ENCODE measurements at places on chromosomes 4 and X.

- no peaks in the 10 kb centered on the region for H3K36me3 ChIP-seq
- no peaks in the 10 kb centered on the region for H3K27me3 ChIP-seq
- H3K4me3 ChIP-seq = no peak overlapping the region
- no peaks in the 10 kb centered on the region for H3K4me1 ChIP-seq
- DNase-seq = no peak
- no peak overlapping the region for H3K27ac ChIP-seq
These were observed 21.3 kb downstream of the MAPK10 start for GRCh38 chr4:86338521-86338920.

- H3K27ac ChIP-seq = no peak overlapping the region
- no peak for DNase-seq
- H3K27me3 ChIP-seq = no peaks in the 10 kb centered on the region
These were observed 80.3 kb upstream of the LSM6 start for GRCh38 chr4:146095091-146095690.

GRCh38 chr4:62161446-62161845, 961.3 kb downstream of the ADGRL3 start:
- DNase-seq = no peak
- no peaks in the 10 kb centered on the region for H3K4me1 ChIP-seq
- no peak overlapping the region for H3K4me3 ChIP-seq
- no peaks in the 10 kb centered on the region for H3K36me3 ChIP-seq
- H3K27ac ChIP-seq = no peak overlapping the region
- no peaks in the 10 kb centered on the region for H3K27me3 ChIP-seq

DNA sequence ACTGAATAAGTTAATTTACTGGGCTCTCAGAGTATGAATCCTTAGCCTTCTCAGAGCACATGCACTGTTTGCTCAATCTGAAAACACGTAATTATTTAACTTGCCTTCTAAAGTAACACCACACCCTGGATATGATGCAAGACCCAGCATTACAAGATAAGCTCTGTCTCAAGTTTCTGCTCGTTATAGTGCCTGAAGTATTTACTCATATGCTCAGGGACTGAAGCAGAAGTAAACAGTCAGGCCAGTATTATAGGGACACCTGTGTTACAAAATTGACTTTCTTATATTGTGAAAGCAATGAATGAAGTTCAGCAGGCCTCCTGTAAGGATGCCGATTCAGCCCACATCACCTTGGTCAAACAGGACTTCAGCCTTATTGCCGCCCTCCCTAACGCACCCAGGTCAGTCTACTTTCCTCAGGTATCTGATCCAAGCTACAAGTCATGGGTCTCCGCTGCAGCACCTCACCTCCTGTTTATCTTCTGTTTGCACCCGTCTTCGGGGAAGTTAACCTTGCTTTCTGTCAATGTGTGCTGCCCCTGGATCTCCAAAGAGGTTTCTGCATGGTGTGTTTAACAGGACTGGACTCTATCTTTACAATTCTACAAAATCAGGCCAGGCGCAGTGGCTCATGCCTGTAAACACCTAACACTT, 42.8 kb upstream of the KLF3 start:
- H3K27me3 ChIP-seq = no peaks in the 10 kb centered on the region
- no peak overlapping the region for H3K27ac ChIP-seq
- no peaks in the 10 kb centered on the region for H3K4me1 ChIP-seq
- H3K4me3 ChIP-seq = no peak overlapping the region

DNA sequence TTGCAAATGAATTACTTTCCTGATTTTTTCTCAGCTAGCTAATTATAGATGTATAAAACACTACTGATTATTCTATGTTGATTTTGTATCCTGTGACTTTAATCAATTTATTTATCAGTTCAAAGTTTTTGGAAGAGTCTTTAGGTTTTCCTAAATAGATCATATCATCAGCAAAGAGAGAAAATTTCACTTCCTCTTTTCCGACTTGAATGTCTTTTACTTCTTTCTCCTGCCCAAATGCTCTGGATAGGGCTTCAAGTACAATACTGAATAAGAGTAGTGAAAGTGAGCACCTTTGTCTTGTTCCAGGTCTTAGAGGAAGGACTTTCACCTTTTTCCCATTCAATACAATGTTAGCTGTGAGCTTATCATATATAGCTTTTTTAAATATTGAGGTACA, 417.9 kb downstream of the PDGFC start:
- no peak overlapping the region for H3K27ac ChIP-seq
- H3K36me3 ChIP-seq = no peaks in the 10 kb centered on the region
- no peaks in the 10 kb centered on the region for H3K4me1 ChIP-seq

- H3K4me1 ChIP-seq = peaks cover 4% of the 10 kb centered on the region
- H3K4me3 ChIP-seq = no peak overlapping the region
These were observed 73.1 kb downstream of the PACRGL start for GRCh38 chr4:20773144-20773997.

DNA sequence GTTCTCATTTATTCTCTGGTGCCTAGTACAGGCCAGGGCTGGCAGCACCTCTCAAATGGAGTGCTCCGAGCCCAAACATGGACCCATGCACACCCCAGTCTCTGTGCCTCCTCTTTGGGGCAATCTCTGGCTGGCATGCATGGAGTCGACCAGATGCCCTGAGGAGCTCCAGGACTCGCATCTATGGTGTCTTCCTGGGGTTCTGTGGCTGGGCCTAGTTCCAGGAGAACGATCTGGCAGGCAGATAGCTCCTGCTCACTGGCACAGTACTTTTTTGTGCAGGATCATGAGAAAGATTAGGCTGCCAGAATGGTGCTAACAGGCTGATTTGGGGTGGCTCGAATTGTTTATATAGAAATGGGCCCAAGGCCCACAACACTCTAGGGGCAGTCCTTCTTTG, 72.0 kb upstream of the PJA1 start:
- no peaks in the 10 kb centered on the region for H3K4me1 ChIP-seq
- H3K27me3 ChIP-seq = no peaks in the 10 kb centered on the region
- no peaks in the 10 kb centered on the region for H3K36me3 ChIP-seq
- H3K27ac ChIP-seq = no peak overlapping the region
- no peak for DNase-seq

DNA sequence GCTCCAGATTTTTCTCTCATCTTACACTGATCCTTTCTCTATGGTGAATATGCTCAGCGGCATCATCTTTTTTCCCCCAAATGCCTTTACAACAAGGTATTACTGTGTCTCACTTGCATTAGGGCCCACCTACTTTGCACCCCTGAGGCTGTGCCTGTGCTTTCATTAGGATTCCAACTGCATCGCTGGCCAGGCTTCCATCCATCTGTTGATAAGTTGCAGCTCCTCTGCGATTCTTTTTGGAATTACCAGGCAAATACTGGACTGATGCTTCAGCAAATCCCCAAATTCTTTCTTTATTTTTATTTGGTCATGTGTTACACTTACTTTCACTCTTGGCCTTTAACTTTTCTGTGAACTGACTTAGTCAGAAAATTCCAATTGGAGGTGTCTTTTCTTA, 77.3 kb downstream of the AFF2 start:
- no peak overlapping the region for H3K27ac ChIP-seq
- no peaks in the 10 kb centered on the region for H3K4me1 ChIP-seq

- H3K36me3 ChIP-seq = no peaks in the 10 kb centered on the region
- no peak overlapping the region for H3K4me3 ChIP-seq
- DNase-seq = no peak
These were observed 95.2 kb downstream of the DCLK2 start for GRCh38 chr4:150173432-150173861.

DNA sequence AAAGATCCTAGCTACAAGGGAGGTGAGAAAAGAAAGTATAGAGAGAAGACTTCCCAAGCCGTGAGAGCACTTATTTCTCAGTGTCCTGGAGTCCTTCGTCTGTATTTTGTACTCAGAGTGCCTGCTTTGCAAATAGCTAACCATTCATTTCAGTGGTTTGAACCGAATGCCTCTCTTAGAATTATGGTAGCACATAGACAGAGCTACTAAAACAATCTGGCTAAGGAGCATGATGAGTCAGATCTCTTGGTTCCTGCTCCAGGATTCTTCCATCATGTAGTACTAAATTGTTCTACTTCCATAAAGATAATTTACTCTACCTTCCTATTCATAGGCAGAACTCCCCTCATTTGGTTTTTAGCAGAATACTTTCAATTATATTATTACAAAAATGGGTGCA, 946.6 kb downstream of the STIM2 start:
- H3K4me1 ChIP-seq = no peaks in the 10 kb centered on the region
- H3K27ac ChIP-seq = no peak overlapping the region
- H3K4me3 ChIP-seq = no peak overlapping the region

Data from right atrium auricular region (tissue), 2 donors.